Parietal lobe (tissue), 2 donors: ENCODE measurements at places on chromosomes 1 and 21. TPM values are rescaled to one million over a fixed set of nuclear protein-coding genes. Genes with fewer than 3 reads are reported as not detected.

The VHLL gene
- total RNA-seq, result 1.3 TPM

The ST6GALNAC3 gene
- total RNA-seq, result 16.3 TPM

The NR1I3 gene
- total RNA-seq, result not detected

The APOBEC4 gene
- not detected for total RNA-seq

The INKA2 gene
- 2.8 TPM for total RNA-seq

The REN gene
- not detected for total RNA-seq

The CNR2 gene
- total RNA-seq, result not detected

The NKAIN1 gene
- total RNA-seq, result 48.8 TPM
